Naive B cell (primary cell): ENCODE measurements at places on chromosomes 11 and 22.

GRCh38 chr22:35752006-35752862 lies 34.6 kb downstream of the APOL5 start:
- DNase-seq = peak; percentile 25

- DNase-seq = no peak
These were observed 25.1 kb upstream of the LDLRAD3 start for GRCh38 chr11:35918716-35919115.

DNA sequence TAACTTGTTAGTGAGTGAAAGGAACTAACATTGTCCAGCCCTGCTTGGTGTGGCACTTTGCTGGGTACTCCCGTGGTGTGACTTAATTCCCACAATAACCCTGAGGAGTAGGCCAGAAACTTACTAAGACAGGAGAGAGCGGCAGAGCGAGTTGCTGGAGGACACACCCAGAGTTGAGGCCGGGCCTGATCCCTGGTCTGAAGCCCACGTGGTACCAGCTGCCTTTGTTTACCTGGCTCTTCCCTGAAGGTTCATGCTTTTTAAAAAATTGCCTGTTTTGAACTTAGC lies 594 bp downstream of the MPST start:
- no peak for DNase-seq

DNA sequence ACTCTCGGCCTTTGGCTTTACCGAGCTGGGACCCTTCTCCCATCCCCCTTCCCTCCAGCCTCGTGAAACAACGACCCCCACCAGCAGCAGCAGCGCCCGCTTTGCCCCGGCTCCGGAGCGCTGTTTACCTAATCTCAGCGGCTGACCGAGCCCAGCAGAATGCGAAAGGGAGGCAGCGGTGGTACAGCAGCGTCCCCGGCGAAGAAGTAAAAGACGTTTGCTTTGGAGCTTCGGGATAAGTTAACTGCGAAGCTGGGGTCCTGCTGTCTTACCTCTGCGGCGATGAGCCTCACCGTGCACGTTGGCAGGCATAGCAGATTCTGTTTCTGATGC lies 2.0 kb upstream of the LARGE1 start:
- peak; percentile 14 for DNase-seq

- DNase-seq = no peak
These were observed 97.2 kb downstream of the FBXO7 start for GRCh38 chr22:32571761-32572160.

GRCh38 chr11:27118371-27118770 lies 77.8 kb downstream of the BBOX1 start:
- no peak for DNase-seq

DNA sequence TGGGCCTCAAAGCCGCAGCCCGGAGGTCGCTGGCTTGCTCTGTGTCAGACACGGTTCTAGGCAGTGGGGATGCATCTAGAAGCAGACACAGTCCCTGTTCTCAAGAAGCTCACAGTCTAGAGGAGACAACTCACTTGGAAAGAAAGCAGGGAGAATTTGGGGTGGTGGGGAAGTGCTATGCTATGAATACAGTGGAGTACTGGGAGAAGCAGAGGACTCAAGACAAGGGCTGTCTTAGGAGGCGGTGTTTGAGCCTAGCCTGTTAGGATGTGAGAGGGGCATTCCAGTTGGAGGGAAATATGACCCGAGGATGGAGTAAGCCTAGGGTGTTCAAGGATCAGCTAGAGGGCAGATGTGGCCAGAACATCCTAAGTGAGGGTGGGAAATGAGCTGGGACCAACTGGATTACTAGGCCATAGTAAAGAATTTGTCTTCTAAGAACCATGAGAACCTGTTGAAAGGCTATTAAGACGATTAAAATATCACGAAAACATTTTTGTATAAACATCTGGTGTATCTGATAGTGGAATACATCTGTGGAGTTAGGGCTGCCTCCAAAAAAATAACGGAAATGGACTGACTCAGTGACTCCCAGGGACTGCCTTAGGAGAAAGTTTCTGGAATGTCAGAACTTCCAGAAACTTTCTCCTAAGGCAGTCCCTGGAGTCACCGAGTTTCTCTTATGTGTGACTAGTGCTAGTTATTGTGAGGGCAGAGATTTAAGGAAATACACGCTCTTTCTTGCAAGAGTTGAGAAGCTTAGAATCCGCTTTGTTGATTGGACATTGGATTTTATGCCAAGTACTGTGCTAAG lies 1.1 kb upstream of the PITPNB start:
- no peak for DNase-seq

GRCh38 chr11:119062779-119063178 lies 4.8 kb upstream of the VPS11 start:
- DNase-seq = no peak

GRCh38 chr22:46245511-46245910 lies 4.6 kb downstream of the CDPF1 start:
- no peak for DNase-seq

- DNase-seq = no peak
These were observed 38.2 kb downstream of the TRIOBP start for GRCh38 chr22:37734964-37735451.

DNA sequence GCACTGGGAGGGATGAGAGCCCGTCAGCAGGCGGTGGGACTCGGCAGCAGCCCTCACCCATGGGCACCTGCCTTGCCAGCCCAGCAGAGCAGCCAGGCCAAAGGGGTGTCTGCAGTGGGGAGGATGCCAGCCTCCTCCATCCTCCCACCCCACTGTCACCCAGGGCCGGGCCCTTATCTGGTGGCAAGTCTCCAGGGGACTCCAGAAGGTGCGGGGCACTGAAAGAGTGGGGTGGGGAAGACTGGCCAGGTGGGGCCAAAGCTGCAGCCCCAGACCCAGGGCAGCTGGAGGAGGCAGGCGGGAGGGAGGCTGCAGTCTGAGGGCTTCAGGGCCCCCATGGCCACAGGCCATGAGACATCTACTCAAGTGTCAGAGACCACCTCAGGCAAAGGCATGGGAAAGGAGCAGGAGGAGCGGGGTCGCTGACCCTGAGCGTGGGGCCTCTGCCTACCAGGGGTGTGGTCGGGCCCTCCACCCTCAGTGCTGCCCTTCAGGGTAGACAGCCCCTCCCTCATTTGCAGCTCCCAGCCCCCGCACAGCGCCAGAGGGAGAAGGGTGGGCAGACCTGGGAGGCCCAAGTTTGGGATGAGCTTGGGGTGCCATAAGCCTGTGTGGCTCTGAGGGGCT lies 3.5 kb downstream of the DGCR6L start:
- DNase-seq = no peak

DNA sequence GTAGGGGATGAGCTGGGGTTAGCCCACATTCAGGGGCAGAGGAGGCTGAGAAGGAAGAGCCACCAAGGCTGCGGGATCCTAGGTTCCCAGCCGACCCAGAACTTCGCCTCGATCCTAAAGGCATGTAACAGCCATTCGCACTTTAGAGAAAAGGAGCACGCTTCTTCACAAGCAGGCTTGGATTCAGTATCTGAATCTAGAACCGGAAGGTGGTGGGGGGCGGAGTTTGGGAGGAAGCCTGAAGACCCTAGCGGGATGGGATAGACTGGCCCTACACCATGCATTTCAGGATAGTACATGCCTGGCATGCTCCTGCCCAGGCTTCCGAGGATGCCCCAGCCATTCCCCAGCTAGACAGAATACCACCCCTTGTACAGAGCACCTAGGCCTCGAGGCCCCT lies 4.4 kb downstream of the SCARF2 start:
- no peak for DNase-seq

DNA sequence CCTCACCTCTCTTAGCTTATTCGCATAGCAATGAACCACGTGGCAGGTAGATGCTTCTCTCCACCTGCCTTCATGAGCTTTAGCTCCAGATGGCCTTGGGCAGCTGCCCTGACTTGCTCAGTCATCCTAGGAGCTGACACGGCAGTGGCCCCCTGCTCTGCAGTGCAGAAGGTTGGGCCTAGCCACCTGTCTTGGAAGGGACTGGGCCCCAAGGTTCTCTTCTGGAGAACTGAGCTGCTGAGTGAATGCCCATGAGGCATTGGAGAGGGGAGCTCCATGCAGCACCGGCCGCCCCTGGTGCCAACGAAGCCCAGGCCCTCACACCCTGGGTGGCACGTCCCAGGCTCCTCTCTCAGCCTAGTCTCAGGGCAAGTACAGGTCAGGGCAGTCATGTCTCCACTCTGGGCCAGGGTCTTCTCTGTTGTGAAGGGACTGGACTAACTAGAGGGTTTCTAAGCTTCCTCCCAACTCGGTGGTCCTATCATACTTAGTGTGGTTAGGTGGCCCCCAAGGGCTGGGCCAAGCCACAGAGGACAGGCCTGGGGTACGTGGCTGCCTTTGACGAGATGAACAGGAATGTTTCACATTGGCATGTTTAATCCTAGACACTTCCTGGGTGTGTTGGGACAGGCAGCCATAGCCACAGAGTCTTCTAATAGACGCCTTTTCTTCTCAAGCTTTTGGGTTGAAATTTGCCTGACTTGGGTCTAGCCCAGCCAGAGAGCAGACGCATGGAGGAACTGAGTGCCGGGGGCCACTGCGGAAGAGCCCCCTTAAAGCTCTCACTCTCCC lies 47.9 kb downstream of the ALX4 start:
- DNase-seq = no peak

- DNase-seq = no peak
These were observed 398.1 kb upstream of the API5 start for GRCh38 chr11:42913731-42914130.

DNA sequence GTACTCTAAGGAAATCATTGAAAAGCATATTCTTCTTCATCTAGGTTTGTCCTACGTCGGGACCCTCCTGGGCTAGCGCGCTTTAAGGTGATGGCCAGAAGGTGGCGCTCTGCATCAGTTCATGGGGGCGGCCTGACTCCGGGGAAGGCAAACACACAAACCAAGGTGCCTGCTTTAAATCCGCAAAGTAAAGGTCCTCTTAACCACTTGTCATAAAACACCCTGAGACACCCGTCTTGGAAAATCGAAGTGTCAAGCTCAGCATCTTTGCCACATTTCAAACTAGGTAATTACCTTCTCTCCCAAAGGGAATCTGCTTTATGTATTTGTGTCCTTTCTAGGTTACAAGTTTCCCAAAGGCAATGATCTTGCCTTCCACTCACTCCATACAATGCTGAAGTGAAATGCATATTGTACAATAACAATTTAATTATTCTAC lies 33.9 kb downstream of the LMO2 start:
- DNase-seq = peak; percentile 69

DNA sequence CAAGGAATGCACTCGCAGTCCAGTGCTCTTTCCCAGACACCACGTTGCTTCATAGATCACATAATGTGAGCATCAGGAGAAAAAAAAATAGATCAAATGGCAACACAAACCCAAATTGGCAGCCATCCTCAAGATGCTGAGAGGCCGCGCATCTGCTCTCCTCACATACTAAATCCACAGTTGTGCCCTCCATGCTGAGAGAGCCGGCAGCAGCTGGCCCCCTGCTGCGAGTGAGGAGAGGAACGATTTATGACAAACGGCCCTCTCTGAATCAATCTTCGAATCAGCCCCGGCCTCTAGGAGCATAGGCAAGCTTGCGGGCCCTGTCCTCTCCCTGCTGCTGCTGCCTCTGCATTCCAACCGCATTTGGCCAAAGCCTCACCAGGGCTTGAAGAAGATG lies 159.9 kb upstream of the TENM4 start:
- no peak for DNase-seq

DNA sequence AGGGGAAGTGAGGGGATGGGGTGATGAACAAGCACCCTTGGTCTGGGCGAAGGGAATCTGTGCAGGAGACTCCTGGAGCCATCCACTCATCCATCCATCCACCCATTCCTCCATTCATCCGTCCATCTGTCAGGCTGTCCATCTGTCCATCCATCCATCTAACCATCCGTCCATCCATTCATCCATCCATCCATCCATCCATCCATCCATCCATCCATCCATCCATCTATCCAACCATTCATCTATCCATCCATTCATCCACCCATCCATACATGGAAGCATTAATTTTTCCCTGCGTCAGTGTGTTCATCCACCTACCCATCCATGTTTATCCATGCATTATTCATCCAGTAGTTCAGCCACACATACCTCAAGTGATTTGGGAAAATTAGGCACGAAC lies 32.0 kb downstream of the WNT11 start:
- no peak for DNase-seq

- peak; percentile 71 for DNase-seq
These were observed 9.3 kb upstream of the CDC42BPG start for GRCh38 chr11:64853709-64854108.

GRCh38 chr11:117443266-117444186 lies 115.9 kb downstream of the CEP164 start:
- DNase-seq = no peak

GRCh38 chr11:104979839-104980238 lies 11.5 kb upstream of the CASP4 start:
- no peak for DNase-seq

- peak; percentile 19 for DNase-seq
These were observed 37.6 kb downstream of the ZNF195 start for GRCh38 chr11:3341298-3341697.

DNA sequence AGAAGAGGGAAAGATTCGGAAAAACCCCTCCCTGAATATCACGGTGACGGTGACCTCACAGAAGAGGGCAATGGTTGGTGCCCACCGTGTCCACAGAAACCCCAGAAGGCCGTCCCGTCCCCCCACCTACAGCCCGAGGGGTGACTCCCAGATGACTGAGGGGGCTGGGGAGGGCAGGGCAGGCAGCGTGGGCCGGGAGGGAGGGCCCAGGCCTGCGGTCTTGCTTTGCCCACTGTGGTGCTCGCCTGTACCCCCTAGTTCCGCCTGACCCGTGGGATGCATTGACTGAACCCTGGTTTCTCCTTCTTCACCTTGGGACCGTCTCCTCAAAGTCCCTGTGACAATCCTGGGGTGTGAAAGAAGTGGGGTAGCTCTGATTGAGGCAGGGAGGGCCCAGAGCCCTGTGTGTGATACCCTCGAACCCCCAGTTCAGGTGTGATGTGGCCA lies 526.7 kb downstream of the BRD1 start:
- no peak for DNase-seq

- DNase-seq = no peak
These were observed 5.8 kb downstream of the SLC1A2 start for GRCh38 chr11:35413598-35413997.

- DNase-seq = no peak
These were observed 14.0 kb downstream of the EP300 start for GRCh38 chr22:41106122-41106968.

GRCh38 chr11:18650859-18651557 lies 16.9 kb upstream of the SPTY2D1 start:
- no peak for DNase-seq

- DNase-seq = no peak
These were observed 1.1 kb downstream of the ST13 start for GRCh38 chr22:40855071-40855978.

DNA sequence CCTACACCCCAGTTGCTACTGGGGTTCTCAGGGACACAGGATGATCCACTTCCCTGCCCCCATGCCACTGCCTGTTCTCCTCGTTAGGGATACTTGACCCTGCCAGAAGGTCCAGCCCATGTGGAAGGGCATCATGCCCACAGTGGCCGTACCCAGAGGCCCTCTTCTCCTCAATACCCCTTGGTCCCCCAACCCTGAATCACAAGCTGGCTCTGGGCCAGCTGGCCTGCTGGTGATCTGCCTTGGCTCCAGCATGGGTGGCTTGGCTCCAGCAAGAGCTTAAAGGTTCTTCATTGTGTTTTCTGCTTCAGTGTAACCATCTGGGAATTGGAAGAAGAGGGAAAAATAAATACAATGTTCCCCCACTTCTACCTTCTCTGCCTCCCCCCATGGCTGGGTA lies 11.1 kb upstream of the TPBGL start:
- no peak for DNase-seq
